ENCODE measurements at places on chromosomes 7 and 10.

GRCh38 chr7:43735802-43736603 lies 6.7 kb upstream of the COA1 start:
- no peak for DNase-seq

GRCh38 chr7:26593393-26593792 lies 271.0 kb downstream of the SKAP2 start:
- DNase-seq: no peak

- DNase-seq: peak; percentile 79
These were observed 17.6 kb downstream of the LIMK1 start for GRCh38 chr7:74101061-74101681.

DNA sequence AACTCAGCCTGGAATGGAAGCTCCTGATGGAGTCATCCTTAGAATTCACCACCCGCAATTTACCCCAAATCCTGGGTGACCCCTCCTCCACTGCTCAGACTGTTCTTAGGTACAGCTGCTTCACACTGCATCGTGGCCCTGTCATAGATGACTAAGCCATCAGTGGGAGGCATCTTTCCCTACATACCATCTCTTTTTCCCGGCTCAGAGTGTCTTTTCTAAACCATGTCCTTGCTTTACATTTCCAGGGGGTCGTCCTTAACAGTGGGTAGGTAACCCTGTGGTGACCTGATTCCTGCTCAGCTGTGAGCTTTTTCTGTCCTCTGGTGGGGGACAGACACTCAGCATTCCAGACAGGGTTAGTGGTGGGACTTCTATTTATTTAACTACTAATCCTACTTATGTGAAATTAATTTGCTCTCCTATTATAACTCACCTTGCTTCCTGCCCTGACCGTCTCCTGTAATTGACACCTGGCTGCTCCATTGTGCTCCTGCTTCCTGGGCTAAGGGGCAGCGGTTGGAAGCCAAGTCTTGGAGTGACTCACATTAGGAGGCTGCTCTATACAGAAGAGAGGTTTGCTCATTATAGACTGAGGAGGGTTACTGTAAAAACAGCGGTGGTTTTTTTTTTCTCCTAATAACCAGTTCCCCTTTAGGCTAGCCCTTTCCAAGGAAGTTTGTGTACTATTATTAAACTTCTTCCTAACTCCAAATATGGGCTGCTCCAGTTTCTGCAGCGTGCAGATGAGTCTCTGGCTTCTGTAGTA lies 40.6 kb downstream of the PYROXD2 start:
- DNase-seq: no peak

GRCh38 chr10:124245191-124245590 lies 151.8 kb upstream of the CHST15 start:
- no peak for DNase-seq

All from NCI-H1436 treated with DMSO at 0.1 percent for 48 hours (cell line).